Stomach (tissue), 19 donors: ENCODE measurements at places on chromosomes 7 and 10. TPM values are rescaled to one million over a fixed set of nuclear protein-coding genes. Genes with fewer than 3 reads are reported as not detected.

GRCh38 chr7:7212612-7213011 lies 30.3 kb downstream of the C1GALT1 start:
- no peak overlapping the region for H3K27ac ChIP-seq
- no peak for DNase-seq
- no peak overlapping the region for H3K4me3 ChIP-seq

The GRID2IP gene
- 0.37 TPM for total RNA-seq

DNA sequence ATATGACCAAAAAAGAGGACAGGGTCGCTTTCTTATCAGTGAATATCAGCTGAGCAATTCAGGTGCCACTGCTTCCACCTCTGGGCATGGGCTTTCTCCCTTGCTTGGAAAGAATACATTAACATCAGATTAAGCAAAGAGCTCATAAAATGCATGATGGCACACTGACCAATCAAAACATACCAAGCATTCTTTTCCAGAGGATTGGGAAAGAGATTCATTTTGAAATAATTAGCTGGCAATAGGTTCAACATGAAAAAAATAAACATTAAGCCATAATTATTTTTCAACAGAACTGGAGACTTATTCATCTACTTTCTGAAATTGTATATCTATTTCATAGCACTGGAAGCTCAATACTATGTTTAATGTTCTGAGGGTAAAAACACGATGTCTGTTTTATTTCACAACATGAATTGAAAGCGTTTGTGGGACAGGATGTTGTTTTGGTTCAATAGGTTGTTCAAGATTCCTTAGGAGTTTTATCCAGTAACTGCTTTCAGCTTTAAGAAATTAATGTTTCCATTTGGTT lies 53.2 kb downstream of the TFAM start:
- no peak overlapping the region for H3K27ac ChIP-seq
- no peak overlapping the region for H3K4me3 ChIP-seq
- no peaks in the 10 kb centered on the region for H3K36me3 ChIP-seq

GRCh38 chr7:876972-877311 lies 588 bp downstream of the GET4 start:
- H3K4me1 ChIP-seq = peaks cover 41% of the 10 kb centered on the region
- DNase-seq = no peak
- peak overlapping the region; percentile 98 for H3K27ac ChIP-seq
- no peaks in the 10 kb centered on the region for H3K27me3 ChIP-seq
- H3K4me3 ChIP-seq = peak overlapping the region; percentile 96
- peaks cover 13% of the 10 kb centered on the region for H3K36me3 ChIP-seq
